ENCODE measurements at places on chromosomes 1 and 21.

DNA sequence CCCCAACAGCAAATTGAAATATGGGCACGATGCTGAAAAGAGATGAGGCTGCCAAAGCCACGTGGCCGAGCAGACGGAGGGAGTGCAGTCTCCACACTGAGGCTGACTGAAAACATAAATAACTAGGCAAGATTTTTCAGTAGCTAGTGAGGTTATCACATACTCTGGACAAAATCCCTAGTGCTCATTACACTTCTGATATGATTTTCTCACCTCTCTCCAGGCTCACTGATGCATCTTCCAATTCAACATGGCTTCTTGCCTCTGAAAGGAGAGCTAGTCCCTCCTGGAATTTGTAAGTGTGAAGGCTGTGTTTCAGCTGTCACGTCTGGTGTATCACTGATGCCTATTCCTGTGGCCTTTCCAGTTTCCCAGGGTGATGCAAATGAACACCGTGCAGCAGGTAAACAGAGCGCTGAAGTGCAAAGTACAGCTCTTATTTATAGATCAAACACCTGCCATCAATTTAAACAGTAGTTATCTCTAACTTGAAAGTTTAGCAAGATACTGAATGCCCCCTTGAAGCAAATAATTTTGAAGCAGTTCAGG is 656.1 kb downstream of the KIF26B start:
- no peak overlapping the region for H3K4me3 ChIP-seq
- no peaks in the 10 kb centered on the region for H3K36me3 ChIP-seq
- H3K27ac ChIP-seq = no peak overlapping the region
- no peak for DNase-seq

DNA sequence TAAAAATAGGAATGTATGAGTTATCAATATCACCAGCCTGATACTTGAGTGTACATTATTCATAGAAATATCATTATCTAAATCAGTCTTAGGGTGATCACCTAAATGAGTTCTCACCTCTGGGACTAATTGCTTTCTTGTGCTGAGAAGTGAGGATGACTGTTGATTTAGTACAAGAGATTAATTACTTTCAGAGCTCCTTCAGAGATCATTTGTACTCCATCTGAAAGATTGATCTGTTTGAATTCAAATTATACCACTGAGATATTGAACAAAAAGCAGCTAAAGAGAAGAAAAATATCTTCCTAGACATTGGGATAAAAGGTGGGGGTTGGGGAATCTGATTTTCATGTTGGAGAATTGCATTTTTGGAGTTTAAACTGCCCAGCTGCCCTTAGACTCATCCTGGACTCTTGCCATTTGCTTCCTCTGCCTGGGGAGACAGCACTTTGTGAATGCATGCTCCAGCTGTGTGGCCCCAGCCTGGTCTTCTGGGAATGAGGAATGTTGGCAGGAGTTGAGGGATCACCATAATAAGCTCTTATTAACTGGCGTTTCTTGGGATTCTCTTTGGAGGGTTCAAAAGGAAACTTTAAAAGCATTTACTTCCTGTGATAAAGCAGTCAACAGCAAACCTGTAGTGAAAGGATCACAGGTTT is 19.7 kb upstream of the PGBD2 start:
- peaks cover 22% of the 10 kb centered on the region for H3K27me3 ChIP-seq
- no peaks in the 10 kb centered on the region for H3K4me1 ChIP-seq
- peaks cover 9% of the 10 kb centered on the region for H3K36me3 ChIP-seq
- no peak overlapping the region for H3K4me3 ChIP-seq

DNA sequence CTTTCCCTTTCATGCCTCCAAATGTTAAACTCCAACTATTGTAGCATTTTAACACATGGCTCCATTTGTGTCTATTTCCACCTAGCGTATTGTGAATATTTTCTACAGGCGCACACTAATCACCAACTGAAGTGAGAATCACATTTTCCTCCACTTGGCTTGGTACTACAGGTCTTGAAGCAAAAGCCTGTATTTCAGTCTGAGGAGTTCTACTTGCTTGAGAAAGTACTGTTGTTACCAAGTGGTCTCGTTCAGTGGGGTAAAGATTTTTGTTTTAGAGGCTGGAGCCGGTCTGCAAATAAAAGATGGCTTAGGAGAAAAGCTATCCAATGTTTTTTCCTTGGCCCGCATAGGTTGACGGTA is 550 bp upstream of the PTBP2 start:
- H3K36me3 ChIP-seq = peaks cover 3% of the 10 kb centered on the region
- no peaks in the 10 kb centered on the region for H3K27me3 ChIP-seq
- peak overlapping the region; percentile 90 for H3K27ac ChIP-seq

DNA sequence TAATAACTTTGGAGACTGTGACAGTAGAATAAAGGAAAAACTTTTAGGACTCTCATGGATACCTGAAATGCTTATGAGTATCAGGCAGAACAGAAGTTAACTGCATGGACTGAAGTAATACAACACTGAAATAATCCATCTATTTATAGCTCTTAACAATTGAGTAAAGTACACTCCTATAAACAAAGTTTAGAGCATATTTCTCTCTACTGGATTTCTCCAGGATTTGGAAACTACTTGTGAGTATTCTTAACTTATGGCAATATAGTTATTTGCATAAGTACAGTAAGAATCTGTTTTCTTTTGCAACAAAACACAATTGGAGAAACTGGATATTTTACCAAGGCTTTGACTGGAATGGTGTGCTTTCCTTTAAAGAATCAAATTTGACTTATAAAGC is 9.9 kb upstream of the CD48 start:
- H3K4me1 ChIP-seq = peaks cover 22% of the 10 kb centered on the region
- no peak overlapping the region for H3K27ac ChIP-seq
- H3K4me3 ChIP-seq = no peak overlapping the region
- H3K36me3 ChIP-seq = peaks cover 2% of the 10 kb centered on the region

DNA sequence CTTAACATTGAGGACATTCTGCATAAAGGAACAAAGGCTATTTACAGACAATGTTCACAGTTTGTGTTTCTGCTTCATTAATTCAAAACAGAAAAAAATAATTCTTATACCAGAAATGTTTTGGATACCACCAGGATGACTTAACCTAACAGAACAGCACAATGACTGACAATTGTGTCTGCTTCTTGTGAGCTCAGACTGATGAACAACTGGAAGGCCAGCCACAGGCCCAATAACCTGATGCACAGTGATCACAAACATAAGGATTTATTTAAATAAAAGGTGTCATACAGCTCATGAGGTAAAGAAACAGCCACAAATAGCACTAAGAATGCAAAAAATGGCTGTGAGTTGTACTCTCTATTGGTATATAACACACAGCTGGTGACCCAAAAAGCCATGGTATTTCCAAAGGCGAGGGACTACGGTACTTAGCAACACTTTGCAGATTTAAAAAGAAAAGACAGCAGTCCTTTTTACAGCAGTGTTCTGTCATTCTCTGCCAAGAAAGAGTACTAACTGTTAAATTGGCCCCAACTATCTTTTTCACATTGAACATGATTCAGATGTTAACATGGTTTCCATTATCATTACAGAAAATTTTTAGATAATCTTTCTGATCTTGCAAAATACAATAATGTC is 32.1 kb upstream of the DDAH1 start:
- H3K36me3 ChIP-seq = no peaks in the 10 kb centered on the region
- H3K27ac ChIP-seq = no peak overlapping the region
- no peak for DNase-seq
- H3K4me3 ChIP-seq = no peak overlapping the region
- H3K27me3 ChIP-seq = peaks cover 11% of the 10 kb centered on the region

- H3K36me3 ChIP-seq = peaks cover 3% of the 10 kb centered on the region
- peaks cover 16% of the 10 kb centered on the region for H3K4me1 ChIP-seq
- H3K4me3 ChIP-seq = no peak overlapping the region
- H3K27me3 ChIP-seq = no peaks in the 10 kb centered on the region
- H3K27ac ChIP-seq = no peak overlapping the region
- no peak for DNase-seq
Measured at GRCh38 chr1:241637604-241638003, 2.6 kb downstream of the CHML start.

DNA sequence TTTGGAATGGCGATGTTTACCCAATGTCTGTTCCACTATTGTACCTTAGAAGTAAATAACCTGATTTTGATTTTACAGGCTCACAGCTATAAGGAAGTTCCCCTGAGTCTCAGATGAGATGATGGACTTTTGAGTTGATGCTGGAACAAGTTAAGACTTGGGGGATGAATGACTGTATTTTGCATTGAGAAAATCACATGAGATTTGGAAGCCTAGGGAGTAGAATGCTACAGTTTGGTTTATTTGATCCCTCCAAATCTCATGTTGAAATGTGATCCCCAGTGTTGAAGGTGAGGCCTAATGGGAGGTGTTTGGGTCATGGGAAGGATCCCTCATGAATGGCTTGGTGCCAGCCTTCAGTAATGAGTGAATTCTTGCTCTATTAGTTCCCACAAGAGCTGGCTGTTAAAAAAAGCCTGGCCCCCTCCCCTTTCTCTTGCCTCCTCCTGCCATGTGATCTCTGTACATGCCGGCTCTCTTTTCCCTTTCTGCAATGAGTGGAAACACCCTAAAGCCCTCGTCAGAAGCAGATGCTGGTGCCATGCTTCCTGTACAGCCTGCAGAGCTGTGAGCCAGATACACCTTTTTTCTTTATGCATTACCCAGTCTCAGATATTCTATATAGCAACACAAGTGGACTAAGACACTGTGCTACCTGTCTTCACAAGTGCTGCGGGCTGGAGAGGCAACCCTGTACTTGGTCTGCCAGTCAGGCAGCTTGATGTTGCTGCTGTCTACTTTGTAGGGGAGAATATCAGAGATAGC is 77.0 kb upstream of the TLR5 start:
- H3K4me3 ChIP-seq = no peak overlapping the region
- peaks cover 11% of the 10 kb centered on the region for H3K36me3 ChIP-seq
- DNase-seq = no peak
- H3K4me1 ChIP-seq = no peaks in the 10 kb centered on the region

GRCh38 chr1:43464681-43465504 is 11.2 kb upstream of the HYI start:
- no peak overlapping the region for H3K4me3 ChIP-seq
- H3K36me3 ChIP-seq = no peaks in the 10 kb centered on the region
- H3K27ac ChIP-seq = no peak overlapping the region
- no peaks in the 10 kb centered on the region for H3K27me3 ChIP-seq

GRCh38 chr1:228289996-228290881 is 82.4 kb downstream of the OBSCN start:
- H3K36me3 ChIP-seq = peaks cover 6% of the 10 kb centered on the region
- H3K4me1 ChIP-seq = peaks cover 8% of the 10 kb centered on the region

DNA sequence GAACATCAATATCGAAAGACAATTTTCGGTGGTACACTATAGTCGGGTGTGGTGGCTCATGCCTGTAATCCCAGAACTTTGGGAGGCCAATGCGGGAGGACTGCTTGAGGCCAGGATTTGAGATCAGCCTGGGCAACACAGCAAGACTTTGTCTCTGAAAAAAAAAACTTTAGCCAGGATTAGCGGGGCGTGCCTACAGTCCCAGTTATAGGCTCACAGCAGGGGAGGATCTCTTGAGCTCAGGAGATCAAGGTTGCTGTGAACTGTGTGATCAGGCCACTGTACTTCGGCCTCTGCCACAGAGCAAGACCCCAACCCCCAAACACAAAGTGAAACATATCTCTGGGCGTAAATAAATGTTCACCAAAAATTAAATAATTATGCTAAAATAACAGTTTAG is 1.6 kb downstream of the TADA1 start:
- no peak overlapping the region for H3K27ac ChIP-seq
- H3K4me1 ChIP-seq = peaks cover 44% of the 10 kb centered on the region
- H3K36me3 ChIP-seq = no peaks in the 10 kb centered on the region
- no peaks in the 10 kb centered on the region for H3K27me3 ChIP-seq
- H3K4me3 ChIP-seq = peak overlapping the region; percentile 95

DNA sequence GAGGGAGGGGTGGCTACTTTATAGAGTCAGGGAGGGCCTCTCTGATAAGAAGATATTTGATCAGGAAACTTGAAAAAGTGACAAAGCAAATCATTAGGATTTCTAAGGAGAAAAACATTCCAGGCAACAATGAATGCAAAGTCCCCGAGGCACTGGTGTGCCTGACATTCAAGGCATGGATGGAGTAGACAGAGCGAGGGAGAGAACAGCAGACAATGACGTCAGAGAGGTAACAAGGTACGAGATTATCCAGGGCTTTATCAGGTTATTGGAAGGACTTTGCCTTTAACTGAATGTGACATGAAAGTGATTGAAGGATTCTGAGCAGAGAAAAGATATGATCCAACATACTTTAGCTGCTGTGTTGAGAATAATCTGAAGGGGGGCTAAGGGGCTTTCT is 72.4 kb upstream of the GNG4 start:
- peaks cover 9% of the 10 kb centered on the region for H3K36me3 ChIP-seq
- H3K4me1 ChIP-seq = no peaks in the 10 kb centered on the region
- H3K4me3 ChIP-seq = no peak overlapping the region
- no peak overlapping the region for H3K27ac ChIP-seq

DNA sequence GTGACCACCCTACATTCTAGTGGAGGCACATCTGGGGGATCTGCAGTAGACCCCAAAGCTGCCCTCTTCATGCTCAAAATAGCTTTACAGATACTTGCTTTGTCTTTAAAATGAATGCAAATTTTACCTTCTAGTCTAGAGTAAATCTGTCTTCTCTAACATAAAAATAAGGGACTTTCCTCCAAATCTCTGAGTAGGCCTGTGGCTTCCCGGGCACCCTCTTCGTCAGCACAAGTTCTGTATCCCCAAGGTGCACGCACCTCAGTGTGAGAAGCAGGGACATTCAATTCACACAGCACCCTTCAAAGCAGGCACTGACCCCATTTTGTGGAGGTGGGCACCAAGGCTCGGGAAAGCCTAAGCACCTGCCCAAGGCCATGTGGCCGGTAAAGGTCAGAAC is 19.0 kb downstream of the MEF2D start:
- no peak for DNase-seq
- H3K36me3 ChIP-seq = peaks cover 12% of the 10 kb centered on the region
- H3K27me3 ChIP-seq = no peaks in the 10 kb centered on the region

DNA sequence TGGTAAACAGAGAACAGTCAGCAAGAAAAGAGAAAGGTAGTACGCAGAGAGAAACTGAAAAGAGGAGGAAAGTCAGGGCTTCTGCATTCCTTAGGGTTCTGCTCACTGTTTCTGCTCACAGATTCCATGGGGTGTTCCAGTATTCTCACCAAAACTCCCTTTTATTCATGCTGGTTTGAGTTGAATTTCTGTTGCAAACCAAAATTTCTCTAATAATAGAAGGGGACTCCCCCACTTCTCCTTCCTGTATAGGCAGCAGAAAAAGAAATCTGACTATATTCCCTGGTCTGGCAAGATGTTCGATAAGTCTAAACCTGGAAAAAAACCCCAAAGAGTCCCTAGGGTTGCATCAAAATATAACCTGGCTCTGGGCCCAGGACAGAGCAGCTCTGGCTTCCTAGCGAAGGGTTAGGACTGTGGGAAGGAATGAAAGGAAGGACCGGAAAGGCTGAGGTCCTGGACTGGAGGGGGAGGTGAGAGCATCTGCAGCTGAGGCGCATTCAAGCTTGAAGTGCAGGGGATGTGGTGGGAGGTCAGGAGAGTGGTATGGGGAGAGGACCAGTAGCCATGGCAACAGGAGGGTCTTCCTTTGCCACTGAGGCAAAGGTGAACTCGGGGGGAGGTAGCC is 18.8 kb upstream of the RGS16 start:
- no peak for DNase-seq
- H3K4me3 ChIP-seq = no peak overlapping the region
- H3K27me3 ChIP-seq = no peaks in the 10 kb centered on the region
- peaks cover 27% of the 10 kb centered on the region for H3K4me1 ChIP-seq

All from T-helper 17 cell (primary cell).